Stimulated activated CD8-positive, alpha-beta memory T cell treated with anti-CD3 and anti-CD28 coated beads, Interleukin-7, amount 100 ng/mL, for 48 hours (primary cell): ENCODE measurements at places on chromosomes 2 and 18.

GRCh38 chr18:51290860-51291259 is 93.4 kb upstream of the MEX3C start:
- no peak for DNase-seq

GRCh38 chr18:12283256-12283655 is 24.8 kb upstream of the TUBB6 start:
- no peak for DNase-seq

- no peak for DNase-seq
Measured at GRCh38 chr2:2731816-2732284, 400.8 kb upstream of the MYT1L start.

- DNase-seq = no peak
Measured at GRCh38 chr2:201471732-201472393, 20.3 kb downstream of the STRADB start.

GRCh38 chr2:137192366-137193310 is 427.3 kb downstream of the THSD7B start:
- DNase-seq = no peak

DNA sequence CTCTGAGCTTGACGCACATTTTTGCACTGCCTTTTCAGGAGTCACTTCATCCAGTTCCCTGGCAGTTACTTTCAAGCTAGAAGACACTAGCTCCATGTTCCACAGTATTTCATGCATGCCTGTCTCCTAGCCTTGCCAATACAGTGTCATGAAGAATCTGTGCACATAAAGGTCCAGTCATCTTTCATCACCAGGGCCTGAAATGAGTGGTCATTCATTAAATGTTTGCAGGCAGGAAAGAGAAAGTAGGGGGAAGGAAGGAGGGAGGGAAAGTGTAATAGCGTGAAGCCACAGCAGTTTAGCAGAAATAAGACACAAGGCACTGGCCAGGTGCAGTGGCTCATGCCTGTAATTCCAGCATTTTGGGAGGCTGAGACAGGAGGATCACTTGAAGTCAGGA is 92.4 kb upstream of the COPS8 start:
- DNase-seq = no peak
